Activated CD8-positive, alpha-beta T cell treated with anti-CD3 and anti-CD28 coated beads for 36 hours (primary cell): ENCODE measurements at places on chromosomes 7 and 10. TPM values are rescaled to one million over a fixed set of nuclear protein-coding genes. Genes with fewer than 3 reads are reported as not detected.
A peak's percentile ranks its signal among the peaks of the same experiment; 100 is the strongest.

Gene ANKRD22
- total RNA-seq: not detected

Gene CALHM1
- not detected for total RNA-seq

GRCh38 chr10:51786684-51787035 is 87.3 kb upstream of the CSTF2T start:
- DNase-seq: no peak
- no peak overlapping the region for H3K4me3 ChIP-seq
- peaks cover 2% of the 10 kb centered on the region for H3K27me3 ChIP-seq
- peaks cover under 1% of the 10 kb centered on the region for H3K36me3 ChIP-seq
- H3K4me1 ChIP-seq: no peaks in the 10 kb centered on the region

DNA sequence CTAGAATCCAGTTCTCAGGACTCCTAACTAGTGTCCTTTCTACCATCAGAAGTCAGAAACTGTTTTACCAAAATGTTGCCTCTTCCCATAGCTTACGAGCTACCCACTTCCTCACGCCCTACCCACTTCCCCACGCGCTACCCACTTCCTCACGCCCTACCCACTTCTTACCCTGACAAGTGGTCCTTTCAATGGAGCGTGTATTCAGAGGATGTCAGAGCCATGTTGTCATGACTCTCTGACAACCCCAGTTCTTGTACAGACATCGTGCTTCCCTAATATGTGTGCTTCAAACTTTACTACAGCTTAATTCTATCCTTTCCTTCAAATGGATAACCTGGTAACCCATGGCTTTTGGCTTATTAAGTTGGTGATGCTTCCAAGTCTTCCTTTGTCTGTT is 84.8 kb upstream of the PHF14 start:
- peak; percentile 7 for DNase-seq
- H3K27ac ChIP-seq: no peak overlapping the region
- no peaks in the 10 kb centered on the region for H3K36me3 ChIP-seq
- H3K27me3 ChIP-seq: no peaks in the 10 kb centered on the region
- H3K4me1 ChIP-seq: peaks cover 11% of the 10 kb centered on the region

DNA sequence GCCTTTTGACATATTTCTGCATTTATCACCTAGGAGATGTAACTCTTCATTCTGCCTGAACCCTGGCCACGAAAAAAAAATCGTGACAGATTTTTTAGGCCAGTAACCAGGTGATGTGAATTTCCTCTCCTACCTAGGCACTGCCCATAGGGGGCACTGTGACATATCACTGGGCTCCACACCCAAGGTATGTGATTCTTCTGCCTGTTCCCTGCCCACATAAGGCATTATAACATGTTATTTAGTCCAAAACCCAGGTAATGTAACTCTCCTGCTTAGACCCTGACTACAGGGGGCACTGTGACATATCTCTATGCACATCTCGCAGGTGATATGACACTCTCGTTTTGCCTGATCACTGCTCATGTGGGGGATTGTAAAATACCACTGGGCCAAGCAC is 29.5 kb upstream of the ZNF107 start:
- H3K27me3 ChIP-seq: no peaks in the 10 kb centered on the region
- no peaks in the 10 kb centered on the region for H3K4me1 ChIP-seq
- no peak overlapping the region for H3K4me3 ChIP-seq
- H3K27ac ChIP-seq: no peak overlapping the region
- H3K36me3 ChIP-seq: no peaks in the 10 kb centered on the region

- H3K27me3 ChIP-seq: no peaks in the 10 kb centered on the region
- no peak overlapping the region for H3K4me3 ChIP-seq
- H3K27ac ChIP-seq: no peak overlapping the region
These were observed 148.8 kb downstream of the LRRC4 start for GRCh38 chr7:127882313-127882920.

- no peaks in the 10 kb centered on the region for H3K27me3 ChIP-seq
- no peak overlapping the region for H3K27ac ChIP-seq
- no peaks in the 10 kb centered on the region for H3K4me1 ChIP-seq
- H3K36me3 ChIP-seq: no peaks in the 10 kb centered on the region
These were observed 107.5 kb downstream of the TNS3 start for GRCh38 chr7:47474211-47474936.

DNA sequence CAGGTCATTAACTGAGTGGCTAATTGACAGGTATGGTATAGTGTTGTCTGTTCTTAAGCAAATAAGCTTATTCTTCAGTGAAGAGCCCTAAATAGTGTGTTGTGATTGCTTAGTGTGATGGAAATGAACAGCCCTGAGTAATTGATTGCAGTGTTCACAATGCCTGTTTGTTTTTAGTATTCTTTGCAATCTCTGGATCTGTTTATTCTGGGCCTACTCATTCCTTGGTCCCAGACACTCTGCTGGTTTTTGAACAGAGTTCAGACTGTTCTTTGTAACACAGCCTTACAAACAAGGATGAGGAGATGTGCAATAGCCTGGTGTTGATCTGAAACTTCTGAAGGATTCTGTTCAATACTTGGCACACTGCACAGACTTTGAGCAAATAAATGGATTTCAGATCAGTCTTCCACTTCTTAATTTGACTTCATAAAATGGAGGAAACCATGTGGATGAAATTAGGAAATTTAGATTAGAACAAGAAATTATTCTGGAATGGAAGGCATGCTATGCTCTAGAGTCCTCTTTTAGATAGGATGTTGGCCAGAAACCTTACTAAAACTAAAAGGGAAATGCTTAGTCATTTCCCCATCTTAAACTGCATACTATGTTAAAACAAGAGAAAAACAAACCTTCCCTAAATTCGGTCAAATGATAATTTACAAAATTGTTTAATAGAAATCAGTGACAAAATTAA is 444.2 kb upstream of the SEMA3D start:
- no peak overlapping the region for H3K27ac ChIP-seq
- no peak overlapping the region for H3K4me3 ChIP-seq
- no peaks in the 10 kb centered on the region for H3K27me3 ChIP-seq
- no peaks in the 10 kb centered on the region for H3K36me3 ChIP-seq

DNA sequence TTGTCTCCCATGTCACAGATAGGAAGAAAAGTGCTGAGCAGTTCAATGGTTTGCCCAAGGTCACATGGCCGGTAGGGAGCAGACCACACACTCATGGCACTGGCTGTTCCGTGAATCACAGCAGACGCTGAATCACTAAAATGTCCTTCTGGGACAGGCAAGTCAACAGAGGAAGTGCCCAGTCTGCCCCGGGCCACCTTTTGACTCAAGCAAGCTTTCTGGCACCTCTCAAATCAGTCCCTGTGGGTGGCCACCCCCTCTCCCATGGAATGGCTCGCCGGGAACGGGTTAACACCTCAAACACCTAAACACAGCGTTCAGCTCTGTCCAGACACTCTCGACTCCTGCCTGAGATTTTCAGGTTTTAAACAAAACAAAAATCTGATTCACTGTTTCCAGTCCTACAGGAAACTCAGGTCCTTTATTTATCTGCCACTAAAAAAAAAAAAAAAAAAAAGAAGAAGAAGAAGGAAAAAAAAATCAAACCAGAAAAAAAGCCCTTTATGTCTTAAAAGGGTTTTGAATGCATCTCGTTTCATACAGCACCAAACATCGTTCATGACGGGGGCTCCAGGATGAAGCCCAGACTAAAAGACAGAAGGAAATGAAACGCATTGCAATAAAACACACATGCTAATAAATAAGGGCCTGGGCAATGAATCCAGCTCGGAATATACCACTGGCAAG is 15.5 kb downstream of the CARD11 start:
- H3K36me3 ChIP-seq: peaks cover 75% of the 10 kb centered on the region
- no peaks in the 10 kb centered on the region for H3K27me3 ChIP-seq
- H3K27ac ChIP-seq: peak overlapping the region; percentile 93
- H3K4me3 ChIP-seq: peak overlapping the region; percentile 63
- DNase-seq: peak; percentile 79

- DNase-seq: no peak
- no peaks in the 10 kb centered on the region for H3K36me3 ChIP-seq
- no peak overlapping the region for H3K27ac ChIP-seq
- H3K4me1 ChIP-seq: no peaks in the 10 kb centered on the region
- no peak overlapping the region for H3K4me3 ChIP-seq
- peaks cover 9% of the 10 kb centered on the region for H3K27me3 ChIP-seq
These were observed 17.0 kb downstream of the KCP start for GRCh38 chr7:128893251-128894100.

DNA sequence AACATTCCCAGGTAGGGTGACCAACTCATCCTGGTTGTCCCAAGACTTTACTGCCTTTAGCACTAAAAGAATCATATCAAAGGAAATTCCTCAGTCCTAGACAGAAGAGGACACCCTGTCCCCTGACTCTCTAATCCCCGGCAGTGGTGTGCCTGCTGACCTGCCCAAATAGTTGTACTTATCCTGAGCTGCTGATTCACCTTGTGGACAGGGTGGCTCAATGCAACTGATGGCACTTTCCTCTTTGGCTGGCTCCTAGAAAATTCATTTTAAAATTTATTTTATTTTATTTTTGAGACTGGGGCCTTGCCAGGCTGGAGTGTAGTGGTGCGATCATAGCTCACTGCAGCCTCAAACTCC is 111.7 kb downstream of the JCAD start:
- H3K27me3 ChIP-seq: no peaks in the 10 kb centered on the region
- no peaks in the 10 kb centered on the region for H3K36me3 ChIP-seq
- no peak overlapping the region for H3K27ac ChIP-seq
- H3K4me3 ChIP-seq: no peak overlapping the region
- DNase-seq: no peak
- H3K4me1 ChIP-seq: no peaks in the 10 kb centered on the region

- H3K27me3 ChIP-seq: no peaks in the 10 kb centered on the region
- no peaks in the 10 kb centered on the region for H3K4me1 ChIP-seq
- H3K27ac ChIP-seq: no peak overlapping the region
- DNase-seq: no peak
- no peaks in the 10 kb centered on the region for H3K36me3 ChIP-seq
- H3K4me3 ChIP-seq: no peak overlapping the region
These were observed 350.9 kb downstream of the ANKRD30A start for GRCh38 chr10:37476285-37476684.

GRCh38 chr10:82645221-82645620 is 770.2 kb downstream of the NRG3 start:
- no peaks in the 10 kb centered on the region for H3K4me1 ChIP-seq
- H3K27ac ChIP-seq: no peak overlapping the region
- H3K27me3 ChIP-seq: no peaks in the 10 kb centered on the region
- no peak overlapping the region for H3K4me3 ChIP-seq

DNA sequence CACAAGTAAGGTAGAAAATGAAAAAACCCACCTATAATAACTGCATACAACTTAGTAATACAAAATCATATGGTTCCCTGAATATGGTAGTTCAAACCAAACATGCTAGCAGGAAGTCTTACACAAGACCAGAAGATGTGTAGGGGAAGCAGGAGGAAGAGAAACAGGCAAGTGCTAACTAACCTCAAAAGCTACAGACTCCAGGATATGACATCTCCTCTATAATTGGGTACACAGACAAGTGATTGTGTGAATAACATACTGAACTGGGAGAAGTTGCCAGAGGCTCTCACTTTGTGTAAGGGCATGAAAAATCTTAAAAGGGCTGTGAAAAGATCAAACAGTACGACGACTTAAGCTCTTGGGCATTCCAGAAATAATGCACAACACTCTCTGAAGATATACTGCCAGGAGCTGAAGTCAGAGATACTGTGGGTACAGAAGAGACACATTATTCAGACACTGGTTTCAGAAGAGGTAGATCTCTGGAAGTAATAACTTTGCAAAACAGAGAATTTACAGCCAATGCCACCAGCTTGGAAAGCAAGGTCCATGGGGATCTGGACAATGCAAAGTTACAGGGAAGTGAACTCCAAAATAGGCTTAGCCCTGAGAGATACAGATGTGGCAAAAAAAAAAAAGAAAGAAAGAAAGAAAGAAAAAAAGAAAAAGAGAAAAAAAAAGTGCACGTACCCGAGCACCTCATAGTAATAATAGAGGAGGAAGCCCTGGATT is 767.2 kb downstream of the TNS3 start:
- H3K4me1 ChIP-seq: no peaks in the 10 kb centered on the region
- no peak overlapping the region for H3K27ac ChIP-seq
- H3K4me3 ChIP-seq: no peak overlapping the region
- no peaks in the 10 kb centered on the region for H3K36me3 ChIP-seq

DNA sequence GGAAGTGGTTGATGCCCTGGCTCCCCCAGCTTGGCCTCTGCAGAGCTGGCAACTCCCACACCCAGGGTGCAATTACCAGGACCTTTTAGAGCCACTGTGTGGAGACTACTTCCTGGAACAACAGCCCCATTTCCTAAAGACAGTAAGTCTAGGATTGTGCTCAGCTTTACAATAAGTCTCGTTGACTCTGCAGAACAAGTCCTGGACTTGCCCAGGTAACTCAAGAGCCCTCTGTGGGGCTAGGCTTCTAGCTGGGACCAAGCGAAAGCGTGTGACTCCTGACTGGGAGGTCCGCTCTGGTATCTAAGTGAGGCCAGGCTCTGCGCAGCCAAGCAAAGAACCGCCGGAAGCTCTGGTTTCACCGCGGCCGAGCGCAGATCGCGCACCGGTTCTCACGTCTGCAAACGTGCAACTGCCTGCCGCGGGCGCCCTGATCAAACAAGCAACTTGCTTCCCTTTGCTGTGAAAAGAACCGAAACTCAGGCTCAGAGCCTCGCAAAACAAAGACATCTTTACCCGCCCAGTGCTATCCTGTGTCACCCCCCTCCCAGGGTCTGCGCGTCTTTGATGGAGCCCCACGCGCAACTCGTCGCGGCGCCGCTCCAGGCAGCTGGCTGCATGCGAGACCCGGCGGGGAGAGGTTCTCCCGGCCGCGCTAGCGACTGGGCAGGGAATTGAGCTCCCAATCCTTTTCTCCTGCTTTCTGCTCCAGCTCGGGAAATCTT is 4.4 kb upstream of the PDLIM1 start:
- peak overlapping the region; percentile 24 for H3K27ac ChIP-seq
- H3K4me1 ChIP-seq: peaks cover 9% of the 10 kb centered on the region
- no peaks in the 10 kb centered on the region for H3K36me3 ChIP-seq
- H3K27me3 ChIP-seq: peaks cover 32% of the 10 kb centered on the region

DNA sequence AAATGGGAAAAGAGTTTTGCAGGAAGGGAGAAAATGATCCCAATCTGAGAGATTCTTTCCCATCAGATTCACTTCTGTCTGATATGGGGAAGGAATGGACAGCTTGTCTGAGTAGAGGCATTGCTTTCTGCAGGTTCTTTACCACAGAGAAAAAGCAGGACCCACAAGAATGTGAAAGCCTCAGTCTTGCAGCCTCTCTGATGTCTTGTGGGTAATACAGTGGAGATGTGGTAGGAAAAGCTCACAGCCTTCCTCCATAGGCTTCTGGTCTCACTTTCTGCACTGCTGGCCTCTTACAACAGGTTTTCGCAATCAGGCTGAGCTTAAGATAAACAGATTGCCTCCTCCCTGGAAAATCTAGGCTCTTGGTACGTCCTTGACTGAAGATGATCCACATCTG is 551 bp downstream of the IFIT1 start:
- peak overlapping the region; percentile 73 for H3K4me3 ChIP-seq
- H3K27me3 ChIP-seq: no peaks in the 10 kb centered on the region
- H3K36me3 ChIP-seq: peaks cover 2% of the 10 kb centered on the region
- no peak overlapping the region for H3K27ac ChIP-seq

- H3K27ac ChIP-seq: no peak overlapping the region
- no peaks in the 10 kb centered on the region for H3K27me3 ChIP-seq
- DNase-seq: no peak
- peaks cover 20% of the 10 kb centered on the region for H3K4me1 ChIP-seq
These were observed 30.8 kb downstream of the CHCHD3 start for GRCh38 chr7:133051066-133051465.
